ENCODE measurements at places on chromosomes 6 and 20.

DNA sequence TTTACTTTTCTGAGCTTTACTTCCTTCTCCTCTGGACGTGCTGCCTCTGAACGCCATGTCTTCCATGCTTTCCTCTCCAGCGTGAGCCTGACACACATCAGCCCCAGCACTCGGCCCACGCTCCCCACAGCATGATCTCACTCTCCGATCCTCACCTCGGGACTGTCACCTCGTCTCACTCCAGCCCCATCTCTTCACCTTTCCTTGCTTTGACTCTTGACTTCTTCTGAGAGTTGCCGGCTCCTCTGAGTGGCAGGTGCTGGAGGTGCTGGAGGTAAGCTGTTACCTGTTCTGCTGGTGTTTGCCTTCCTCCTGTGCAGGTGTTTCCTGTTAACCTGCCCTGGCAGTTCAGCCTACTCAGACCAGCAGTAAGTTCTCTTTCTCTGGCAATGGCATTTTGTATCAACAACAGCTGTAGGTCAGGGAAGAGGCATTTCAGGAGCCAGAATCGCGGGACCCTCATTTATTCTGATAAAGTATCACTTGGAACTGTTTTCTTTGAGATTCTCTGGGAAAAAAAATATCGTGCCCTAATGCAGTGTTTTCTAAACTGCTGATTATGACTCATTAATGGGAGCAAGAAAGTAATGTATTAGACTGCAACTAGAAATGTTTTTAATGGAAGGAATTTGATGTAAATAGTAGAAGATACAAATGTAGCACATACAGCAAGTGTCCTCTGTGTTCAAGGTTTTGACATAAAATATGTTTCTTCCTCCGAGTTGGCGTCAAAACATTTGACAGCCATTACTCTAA is 106.5 kb downstream of the ARID1B start:
- no peak for DNase-seq

GRCh38 chr6:159720708-159721107 is 6.6 kb upstream of the WTAP start:
- DNase-seq = peak; percentile 48

- no peak for DNase-seq
Measured at GRCh38 chr6:155510879-155511278, 55.2 kb upstream of the NOX3 start.

GRCh38 chr20:12068121-12068520 is 150.4 kb downstream of the BTBD3 start:
- DNase-seq = no peak

DNA sequence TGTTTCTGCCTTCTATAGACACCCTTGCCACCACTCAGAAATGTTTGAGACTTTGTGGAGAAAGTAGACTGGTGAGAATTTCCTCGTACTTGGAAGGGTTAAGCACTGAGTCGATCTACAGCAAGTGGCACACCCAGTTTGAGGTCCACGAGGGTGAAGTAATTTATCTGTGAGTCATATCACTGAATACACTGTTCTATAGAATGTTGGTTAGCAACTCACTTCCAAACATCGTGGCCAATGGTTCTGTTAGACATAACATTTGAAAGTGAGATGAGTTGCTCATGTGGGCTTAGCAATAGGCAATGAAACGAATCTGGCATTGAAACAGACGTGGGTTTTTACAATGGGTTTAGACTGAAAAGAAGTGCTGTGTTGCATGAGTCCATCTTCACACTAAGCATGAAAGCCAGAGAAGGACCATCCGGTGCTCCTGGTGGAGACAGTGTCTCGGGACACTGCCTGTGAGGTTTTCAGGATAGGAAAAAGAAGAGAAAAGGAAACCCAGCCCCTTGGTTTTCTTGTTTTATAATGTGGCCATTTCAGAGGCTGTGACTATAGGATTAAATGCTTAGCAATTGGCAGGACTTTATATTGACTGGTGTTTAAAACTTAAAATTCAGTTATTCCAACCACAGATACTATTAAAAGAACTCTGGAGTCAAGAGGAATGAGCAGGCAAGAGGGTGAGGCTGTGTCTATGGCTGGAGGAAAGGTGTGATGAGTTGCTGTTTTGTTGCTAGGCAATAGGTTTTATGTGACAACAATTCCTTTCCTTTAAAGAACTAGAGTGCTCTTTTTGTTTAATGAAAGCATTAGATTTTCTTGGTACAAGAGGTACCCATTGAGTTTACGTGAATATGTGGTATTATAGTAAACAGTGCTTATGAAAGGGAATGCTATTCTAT is 31.0 kb upstream of the EZR start:
- DNase-seq = peak; percentile 24

- no peak for DNase-seq
Measured at GRCh38 chr6:19880066-19880465, 42.9 kb downstream of the ID4 start.

DNA sequence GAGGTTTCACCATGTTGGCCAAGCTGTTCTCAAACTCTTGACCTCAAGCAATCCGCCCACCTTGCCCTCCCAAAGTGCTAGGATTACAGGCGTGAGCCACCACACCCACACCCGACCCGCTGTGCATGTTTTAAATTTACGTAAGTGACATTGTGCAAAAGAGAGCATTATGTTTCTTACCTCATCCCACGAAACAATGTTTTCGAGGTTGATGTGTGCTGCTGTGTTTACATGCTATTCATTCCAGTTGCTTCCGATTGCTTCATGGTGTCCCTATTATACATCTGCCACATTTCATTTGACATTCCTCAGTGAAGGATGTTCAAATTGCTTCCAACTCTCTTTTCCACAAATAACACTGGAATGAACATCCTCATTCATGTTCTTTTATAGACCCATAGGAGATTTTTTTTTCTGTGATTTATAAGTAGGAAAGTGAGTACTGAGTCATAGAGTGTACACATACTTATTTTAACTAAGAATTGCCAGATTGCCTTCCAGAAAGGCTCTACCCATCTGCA is 403.9 kb upstream of the JARID2 start:
- no peak for DNase-seq

- DNase-seq = no peak
Measured at GRCh38 chr20:59933296-59933848, at the start of gene SYCP2. SYCP2 (minus strand) TSS chr20:59933637; CDS start chr20:59922413, 11,224 bp downstream.

DNA sequence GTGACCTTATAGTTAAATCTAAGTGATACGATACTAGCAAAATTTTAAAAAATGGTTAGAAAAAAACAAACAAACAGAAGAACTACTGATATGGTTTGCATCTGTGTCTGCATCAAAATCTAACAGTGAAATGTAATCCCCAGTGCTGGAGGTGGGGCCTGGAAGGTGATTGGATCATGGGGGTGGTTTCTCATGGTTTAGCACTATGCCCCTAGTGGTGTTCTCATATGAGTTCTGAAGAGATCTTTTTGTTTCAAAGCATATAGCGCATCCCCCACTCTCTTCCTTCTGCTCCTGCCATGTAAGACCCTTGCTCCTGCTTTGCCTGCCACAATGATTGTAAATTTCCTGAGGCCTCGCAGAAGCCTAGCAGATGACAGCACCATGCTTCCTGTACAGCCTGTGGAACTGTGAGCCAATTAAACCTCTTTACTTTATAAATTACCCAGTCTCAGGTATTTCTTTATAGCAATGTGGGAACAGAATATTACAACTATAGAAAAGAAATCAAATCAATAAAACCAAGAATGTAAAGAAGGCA is 5.4 kb downstream of the FBXL4 start:
- no peak for DNase-seq

- DNase-seq = no peak
Measured at GRCh38 chr6:167849846-167850459, 23.2 kb downstream of the AFDN start.

DNA sequence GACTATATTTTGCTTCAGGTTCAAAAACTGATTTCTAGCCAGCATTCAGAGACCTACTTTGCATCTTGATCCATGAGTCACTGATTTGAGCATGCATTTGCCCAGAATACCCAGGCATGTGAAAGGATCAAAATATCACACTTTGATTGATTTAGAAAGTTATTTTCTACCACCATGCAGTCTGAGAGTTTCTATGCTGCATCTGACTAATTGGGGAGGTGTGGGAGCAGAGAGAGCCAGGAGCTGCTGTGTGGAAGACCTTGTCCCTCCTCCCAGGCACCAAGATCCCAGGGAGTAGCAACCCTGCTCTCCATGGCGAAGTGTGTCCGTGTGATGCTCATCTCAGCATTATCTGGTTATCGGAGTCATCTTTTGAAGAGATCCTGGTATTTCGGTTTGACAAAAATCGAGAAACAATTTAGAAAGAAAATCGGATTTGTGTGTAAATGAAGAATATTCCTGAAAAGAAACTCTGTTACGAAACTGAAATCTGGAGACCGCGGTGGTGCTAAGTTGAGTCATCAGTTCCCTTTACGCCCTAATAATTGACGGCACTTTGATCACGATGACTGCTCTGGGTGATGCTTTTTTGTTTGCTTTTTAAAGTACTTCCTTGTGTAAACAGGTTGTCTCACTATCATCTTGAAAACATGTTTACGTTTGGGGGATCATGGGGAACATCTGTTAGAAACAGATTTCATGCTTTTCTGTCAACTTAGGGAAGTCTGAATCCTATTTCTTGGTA is 193.4 kb downstream of the BACH2 start:
- no peak for DNase-seq

GRCh38 chr6:52186075-52186474 is at the start of gene IL17A:
IL17A (plus strand) TSS chr6:52186375; CDS start chr6:52186432, 57 bp downstream.
- DNase-seq = no peak

GRCh38 chr6:110655821-110656220 is 159.4 kb downstream of the CDK19 start:
- no peak for DNase-seq

- peak; percentile 32 for DNase-seq
Measured at GRCh38 chr6:5174756-5175549, 85.8 kb downstream of the LYRM4 start.

DNA sequence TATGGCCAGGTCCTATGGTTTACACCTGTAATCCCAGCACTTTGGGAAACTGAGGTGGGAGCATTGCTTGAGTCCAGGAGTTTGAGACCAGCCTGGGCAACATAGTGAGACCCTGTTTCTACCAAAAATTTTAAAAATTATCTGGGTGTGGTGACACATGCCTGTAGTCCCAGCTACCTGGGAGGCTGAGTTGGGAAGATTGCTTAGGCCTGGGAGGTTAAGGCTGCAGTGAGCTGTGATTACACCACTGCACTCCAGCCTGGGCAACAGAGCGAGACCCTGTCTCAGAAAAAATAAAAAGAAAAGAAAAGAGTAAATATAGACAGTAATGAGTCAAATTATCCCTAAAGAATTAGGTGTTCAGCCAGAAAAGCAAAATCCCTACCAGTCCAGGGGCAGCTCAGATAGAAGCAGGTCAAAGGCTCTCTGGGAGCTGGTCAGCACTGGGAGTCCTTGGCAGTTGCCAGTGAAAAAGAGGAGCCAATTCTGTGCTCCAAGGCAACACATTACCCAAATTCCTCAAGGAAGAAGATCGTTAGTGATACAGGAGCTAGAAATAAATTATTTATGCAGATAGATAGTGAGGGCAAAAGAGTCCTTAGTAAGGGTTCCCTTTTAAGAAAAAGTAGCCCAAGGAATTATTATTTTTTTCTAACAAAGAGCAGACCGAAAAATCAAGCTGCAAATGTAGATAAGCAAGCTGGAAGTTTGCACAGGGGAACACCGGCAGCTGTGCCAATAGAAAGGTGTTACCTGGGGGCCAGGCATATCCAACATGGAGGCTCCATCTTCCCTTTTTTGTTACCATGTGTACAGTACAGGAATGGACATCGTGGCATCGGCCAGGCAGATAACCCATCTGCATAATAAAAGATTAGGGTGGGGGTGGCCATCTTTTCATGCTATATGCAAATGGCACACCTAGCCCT is 31.4 kb upstream of the SEC63 start:
- no peak for DNase-seq

DNA sequence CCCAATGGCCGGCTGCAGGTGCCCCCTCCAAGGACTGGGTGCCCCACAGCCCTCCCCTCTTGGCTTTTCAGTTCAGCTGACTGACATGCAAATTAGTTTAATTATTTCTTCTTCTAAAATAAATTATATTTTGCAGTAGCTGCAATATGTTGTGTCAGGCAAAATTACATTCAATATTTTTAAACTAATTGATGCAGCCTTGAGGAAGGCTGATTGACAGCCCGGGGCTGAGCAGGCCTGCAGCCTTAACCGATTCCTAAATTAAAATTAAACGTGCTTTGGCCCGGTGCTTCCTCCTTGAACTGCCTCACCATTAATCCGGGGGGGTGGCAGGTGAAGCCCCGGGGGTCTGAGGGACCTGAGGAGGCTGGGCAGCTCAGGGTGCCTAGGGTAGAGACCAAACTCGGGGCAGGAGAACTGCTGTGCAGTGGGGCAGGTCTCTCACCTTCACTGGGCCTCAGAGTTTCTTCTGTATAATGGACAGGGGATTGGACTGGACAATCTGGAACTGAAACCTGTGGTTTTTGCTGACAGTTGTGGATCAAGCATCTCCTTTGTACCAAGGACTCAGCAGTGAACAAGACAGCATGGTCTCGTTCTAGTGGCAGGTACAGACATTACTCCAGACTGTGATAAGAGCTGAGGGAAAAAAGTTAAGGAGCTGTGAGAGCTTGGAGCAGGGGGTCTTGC is 72.5 kb downstream of the CD40 start:
- DNase-seq = no peak

GRCh38 chr20:25372584-25373336 is 17.9 kb downstream of the ABHD12 start:
- DNase-seq = no peak

All from KBM-7 (cell line).